Hepatocyte (in vitro differentiated cells): ENCODE measurements at places on chromosomes 6 and 20. TPM values are rescaled to one million over a fixed set of nuclear protein-coding genes. Genes with fewer than 3 reads are reported as not detected.

DNA sequence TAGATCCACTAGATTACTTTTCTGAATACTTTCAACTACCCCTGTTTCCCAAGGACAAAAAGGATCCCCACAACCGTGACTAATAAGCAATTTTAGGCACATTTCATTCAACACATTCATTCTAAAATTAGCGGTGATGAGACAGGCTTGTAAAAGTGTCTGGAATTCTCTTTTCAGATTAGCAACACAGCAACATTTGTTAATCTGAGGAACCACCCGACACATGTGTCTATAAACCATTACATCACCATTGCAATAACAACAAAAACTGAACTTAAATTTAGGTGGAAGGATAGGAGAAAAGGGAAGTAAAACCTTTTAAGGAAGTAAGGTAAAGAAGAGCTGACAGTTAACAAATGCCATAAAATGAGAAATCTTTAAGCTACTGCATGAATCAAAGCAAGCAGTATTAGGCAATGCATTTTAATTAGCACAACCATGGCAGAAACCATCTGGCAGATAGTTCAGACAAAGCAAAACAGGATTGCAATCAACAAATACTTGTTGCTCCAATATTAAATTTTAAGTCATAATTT, 49.1 kb downstream of the MAP3K7 start:
- no peak for DNase-seq

The MLIP gene
- polyA plus RNA-seq, result 1.5 TPM in 1 of 2 replicates, not detected in the other

DNA sequence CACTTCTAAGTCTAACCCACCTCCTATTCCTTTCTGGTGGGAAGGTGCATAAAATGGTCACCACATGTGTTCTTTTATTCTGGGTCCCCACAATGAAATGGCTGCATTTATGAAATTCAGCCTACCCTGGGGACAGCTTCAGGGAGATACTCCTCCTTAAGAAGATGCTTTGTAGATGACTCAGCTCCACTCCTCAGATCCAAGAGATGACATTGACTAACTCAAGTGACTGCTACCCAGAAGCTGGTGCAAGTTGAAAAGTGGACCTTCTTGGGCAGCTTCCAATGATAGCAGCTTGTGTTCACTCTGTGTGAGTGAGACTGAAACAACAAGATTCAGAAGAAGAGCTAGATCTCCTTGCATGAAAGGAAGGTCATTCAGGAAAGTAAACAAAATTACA, 113.4 kb downstream of the SCP2D1 start:
- DNase-seq, result no peak

DNA sequence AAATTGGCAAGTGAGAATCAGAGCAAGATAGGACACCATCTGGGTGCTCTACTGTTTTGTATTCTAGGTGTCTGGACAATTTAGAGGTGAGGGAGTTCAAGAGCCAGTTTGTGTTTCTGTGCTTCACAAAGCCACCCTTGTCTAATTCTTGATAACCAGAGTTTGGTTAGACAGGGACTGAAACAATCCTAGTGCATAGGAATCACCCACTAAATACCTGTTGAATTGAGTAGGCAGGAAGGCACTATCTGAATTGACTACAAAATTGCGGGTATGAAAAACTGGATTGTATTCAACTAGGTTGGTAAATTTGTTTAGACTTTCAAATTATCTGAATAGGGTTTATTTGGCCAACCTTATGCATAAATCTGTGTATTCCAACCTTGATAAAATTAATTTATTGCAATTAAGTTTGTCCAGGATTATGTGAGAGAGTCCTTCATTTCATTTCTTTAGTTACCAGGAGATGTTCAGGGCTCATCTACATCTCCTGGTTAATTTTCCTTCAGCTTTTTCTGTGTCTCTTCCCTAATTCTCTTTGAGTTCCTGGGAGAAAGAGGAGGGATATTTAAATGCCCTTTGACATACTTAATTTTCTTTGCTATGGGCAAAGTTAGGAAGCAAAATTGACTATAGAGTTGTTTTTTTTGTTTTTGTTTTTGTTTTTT, 1.7 kb downstream of the TPX2 start:
- DNase-seq, result no peak

The LTB gene
- 6.0 and 10.6 TPM in 2 replicates for polyA plus RNA-seq
